ENCODE measurements at places on chromosomes 4 and X.

- DNase-seq = no peak
Observed at GRCh38 chrX:15014281-15014680, 141.1 kb downstream of the MOSPD2 start.

DNA sequence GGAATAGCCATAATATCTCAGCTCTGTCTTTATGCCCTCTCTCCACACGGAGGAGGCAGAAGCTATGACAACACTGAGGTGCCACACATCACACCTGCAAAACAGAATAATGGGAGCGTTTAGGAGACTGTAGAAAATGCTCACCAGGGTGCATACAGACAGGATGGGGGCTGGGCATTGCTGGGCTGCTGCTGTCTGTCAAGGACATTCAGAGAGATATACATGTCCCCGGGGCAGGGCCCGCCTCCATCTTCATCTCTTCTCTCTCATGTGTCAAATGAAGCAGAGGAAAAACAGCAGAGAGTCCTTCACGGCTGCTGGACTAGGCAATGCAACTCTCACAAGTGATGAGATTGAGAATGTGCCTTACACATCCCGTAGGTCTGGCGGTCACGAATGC is 65.3 kb upstream of the DHRSX start:
- DNase-seq = no peak

GRCh38 chrX:119045884-119046283 is 26.9 kb upstream of the CT47C1 start:
- no peak for DNase-seq

DNA sequence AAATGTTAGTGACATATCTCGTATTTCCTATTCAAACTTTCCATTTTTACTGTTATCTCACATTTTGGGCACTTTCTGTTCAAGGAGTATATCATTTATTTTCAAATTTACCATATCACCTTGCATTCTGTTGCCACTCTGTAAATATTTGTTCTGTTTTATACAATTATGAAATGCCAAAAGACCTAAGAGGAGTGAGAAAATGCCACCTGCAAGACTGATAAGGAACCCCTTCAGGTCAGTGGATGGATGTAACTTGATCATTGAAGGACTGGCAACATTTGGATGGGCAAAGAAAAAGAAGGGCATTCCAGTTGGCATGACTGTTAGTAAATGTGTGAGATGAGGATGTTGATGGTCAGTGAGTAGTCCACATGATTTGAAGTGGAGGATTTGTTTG is 79.1 kb downstream of the OTC start:
- no peak for DNase-seq

DNA sequence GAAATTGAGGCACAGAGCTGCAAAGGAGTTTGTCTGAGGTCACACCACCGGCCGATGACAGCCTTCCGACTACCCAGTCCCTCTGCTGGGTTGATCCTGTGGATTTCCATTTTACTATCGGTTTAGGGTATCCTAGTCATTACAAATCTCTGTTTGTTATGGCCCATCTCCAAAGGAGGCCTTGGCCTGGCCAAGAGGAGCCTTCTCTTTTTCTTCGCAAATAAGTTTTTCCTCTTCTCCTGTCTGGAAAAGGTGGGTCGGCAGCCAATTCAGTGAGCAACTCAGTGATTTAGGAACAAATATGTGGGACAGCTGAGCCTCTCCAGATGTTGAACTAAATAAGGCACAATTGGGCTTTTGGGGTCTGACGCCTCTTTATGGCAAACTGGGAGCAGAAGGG is 169.2 kb upstream of the RBPJ start:
- no peak for DNase-seq
